Left lobe of liver (tissue), 2 donors: ENCODE measurements at places on chromosomes 12 and 14. TPM values are rescaled to one million over a fixed set of nuclear protein-coding genes. Genes with fewer than 3 reads are reported as not detected.

The EML1 gene
- total RNA-seq, result 5.1 TPM

The NOS1 gene
- 0.08 TPM for total RNA-seq

The CCDC196 gene
- 4.0 TPM for total RNA-seq

The NOXRED1 gene
- 0.33 TPM for total RNA-seq

The KLHL33 gene
- 0.20 TPM for total RNA-seq

The SLCO1C1 gene
- total RNA-seq, result not detected

The IRAK4 gene
- 7.5 TPM for total RNA-seq

The FGF6 gene
- total RNA-seq, result not detected

The SGPP1 gene
- total RNA-seq, result 15.5 TPM

The BEGAIN gene
- total RNA-seq, result 0.70 TPM

The CLEC4A gene
- 0.33 TPM for total RNA-seq

The IRAK3 gene
- total RNA-seq, result 1.7 TPM

The CLEC1B gene
- total RNA-seq, result 10.7 TPM

The TGM1 gene
- total RNA-seq, result 1.8 TPM

The RAD9B gene
- 0.25 TPM for total RNA-seq

The LMNTD1 gene
- not detected for total RNA-seq

The PXMP2 gene
- total RNA-seq, result 225 TPM

The CD27 gene
- 0.58 TPM for total RNA-seq

The POTEM gene
- not detected for total RNA-seq

The GNB3 gene
- total RNA-seq, result 0.08 TPM

The SLC2A13 gene
- total RNA-seq, result 5.7 TPM

The GPX2 gene
- total RNA-seq, result 292 TPM

The MNAT1 gene
- total RNA-seq, result 8.5 TPM

The TSPAN8 gene
- total RNA-seq, result 12.0 TPM

The KCNH3 gene
- total RNA-seq, result 0.13 TPM

The PRPH gene
- total RNA-seq, result not detected

The CDH24 gene
- total RNA-seq, result 0.43 TPM

The L3HYPDH gene
- total RNA-seq, result 16.7 TPM

The PTHLH gene
- total RNA-seq, result 0.10 TPM

The GALNT8 gene
- not detected for total RNA-seq

The FGF23 gene
- 0.25 TPM for total RNA-seq

The RNASE4 gene
- total RNA-seq, result 152 TPM

The GALNT6 gene
- total RNA-seq, result 1.7 TPM

The BDKRB2 gene
- 0.10 TPM for total RNA-seq

The SLC25A47 gene
- 191 TPM for total RNA-seq

The OVCH1 gene
- not detected for total RNA-seq

The FOXM1 gene
- 0.86 TPM for total RNA-seq

The MYO1H gene
- not detected for total RNA-seq

The SLC25A21 gene
- total RNA-seq, result 0.25 TPM

The RBP5 gene
- total RNA-seq, result 154 TPM

The OR6C74 gene
- total RNA-seq, result not detected
